Colonic mucosa (tissue), 4 donors: ENCODE measurements at places on chromosomes 7 and 10.
A peak's percentile ranks its signal among the peaks of the same experiment; 100 is the strongest.

DNA sequence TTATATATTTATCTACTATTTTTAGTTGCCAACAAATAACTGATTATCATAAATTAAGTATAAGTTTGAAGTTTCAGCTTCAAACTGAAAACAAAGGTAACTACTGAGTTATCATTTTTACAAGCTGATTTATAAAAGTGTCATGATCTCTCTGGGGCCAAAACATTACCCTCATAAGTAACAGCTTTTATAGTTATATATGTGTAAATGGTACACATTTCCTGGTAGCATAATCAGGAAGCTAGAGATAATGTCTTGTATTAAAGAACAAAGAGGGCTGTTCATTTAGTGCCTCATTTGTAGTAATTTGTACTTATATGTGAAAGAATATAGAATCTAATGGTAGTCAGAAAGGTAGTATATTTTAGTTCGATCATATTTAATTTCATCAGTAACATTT, 162.6 kb downstream of the SGMS1 start:
- no peak for DNase-seq

DNA sequence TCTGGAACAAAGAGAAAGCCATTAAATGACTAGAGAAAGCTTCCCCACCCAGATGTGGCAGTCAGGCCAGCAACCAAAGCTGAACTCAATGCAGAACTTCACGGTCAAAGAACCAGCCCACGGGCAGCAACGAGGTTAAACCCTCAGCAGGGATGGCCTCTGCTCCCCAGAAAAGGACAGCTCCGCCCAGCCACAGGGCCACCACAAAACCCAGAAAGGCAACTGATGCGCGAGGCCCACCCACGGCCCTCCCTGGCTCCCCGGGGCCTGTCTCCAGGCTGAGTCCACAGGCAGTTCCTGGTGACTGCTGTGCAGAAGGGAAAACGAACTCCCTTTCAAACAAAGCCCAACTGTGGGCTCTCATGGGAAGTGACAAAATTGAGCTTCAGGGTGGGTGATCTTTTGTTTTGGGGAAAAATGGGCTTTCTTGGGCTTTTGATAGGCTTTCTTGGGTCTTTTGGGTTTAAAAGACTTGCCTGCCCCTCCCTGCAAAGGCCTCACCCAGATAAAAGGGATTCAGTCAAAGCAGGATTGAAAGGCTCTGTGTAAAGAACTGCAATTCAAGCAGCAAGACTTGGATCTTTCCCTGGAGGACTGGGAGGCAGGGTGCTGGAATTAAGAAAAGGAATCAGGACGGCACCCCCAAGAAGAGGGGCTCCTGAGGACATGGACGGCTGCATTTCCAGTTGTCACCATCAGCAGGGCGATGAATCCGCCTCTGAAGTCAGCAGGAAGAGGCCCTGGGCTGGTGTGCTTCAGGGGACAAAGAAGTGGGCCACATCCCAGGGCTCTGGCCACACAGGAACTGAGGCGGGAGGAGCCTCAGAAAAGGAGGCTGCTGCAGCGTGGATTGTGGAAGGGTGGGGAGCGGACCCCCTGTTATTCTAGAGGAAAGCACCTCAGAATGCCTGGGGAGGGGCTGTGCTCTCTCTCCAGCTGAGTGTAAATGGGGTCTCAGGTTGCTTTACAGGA, 209.9 kb downstream of the USP6NL start:
- DNase-seq, result no peak

- no peak for DNase-seq
Observed at GRCh38 chr10:6128591-6129251, 39.9 kb downstream of the RBM17 start.

DNA sequence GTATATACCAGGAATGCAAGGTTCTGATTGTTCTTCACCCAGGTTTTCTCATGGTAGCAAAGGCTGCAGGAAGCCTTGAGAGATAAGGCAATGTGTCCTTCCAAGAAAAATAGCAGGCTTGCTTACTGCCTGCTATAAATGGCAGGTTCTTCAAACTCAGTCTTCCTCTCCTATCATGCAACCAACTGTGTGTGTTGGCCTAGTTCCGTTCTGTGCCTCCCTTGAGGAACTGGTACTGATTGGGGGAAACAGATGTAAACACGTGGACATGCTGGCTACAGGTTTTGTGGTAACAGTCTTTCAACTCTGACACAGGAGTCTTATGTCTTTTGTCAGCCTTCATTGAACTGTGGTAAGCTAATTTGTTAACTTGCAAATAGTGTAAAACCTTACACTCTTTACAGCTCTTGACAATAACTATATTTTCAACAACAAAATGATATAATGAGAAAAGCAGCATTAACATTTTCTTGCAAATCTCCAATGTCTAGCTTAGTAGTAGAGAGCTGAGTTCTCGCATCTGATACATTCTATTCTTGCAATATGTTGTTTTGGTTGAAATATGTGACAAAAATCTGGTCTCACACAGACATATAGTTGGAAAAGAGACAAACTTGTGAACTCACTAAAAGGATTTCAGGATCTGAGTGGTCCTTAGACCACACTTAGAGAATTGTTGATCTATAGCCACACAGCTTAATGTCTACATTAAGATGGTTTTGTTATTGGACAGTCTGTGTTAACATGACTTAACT, 54.7 kb upstream of the LSM8 start:
- no peak for DNase-seq

- DNase-seq, result no peak
Observed at GRCh38 chr7:81685270-81685868, 84.5 kb downstream of the HGF start.

DNA sequence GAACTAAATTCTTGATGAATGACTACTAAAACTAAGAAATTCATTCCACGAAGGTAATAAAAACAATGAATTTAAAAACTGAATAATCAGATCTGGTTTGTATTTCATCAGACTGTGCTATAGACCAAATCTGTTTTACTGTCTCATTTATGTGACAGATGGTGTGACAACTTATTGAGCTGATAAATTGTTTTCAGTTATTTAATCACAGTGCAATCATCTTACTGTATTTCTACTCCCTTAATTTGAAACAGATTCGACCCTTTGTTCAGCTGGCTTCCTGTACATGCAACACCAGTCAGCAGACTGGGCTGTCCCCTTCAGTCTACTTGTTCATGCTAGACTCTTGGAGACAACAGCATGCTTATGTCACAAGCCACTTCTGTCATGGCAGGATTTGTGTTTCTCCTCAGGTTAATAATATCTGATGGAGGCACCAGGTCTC, 150.9 kb downstream of the MBL2 start:
- no peak for DNase-seq

- no peak for DNase-seq
Observed at GRCh38 chr7:7662527-7662926, 22.0 kb downstream of the UMAD1 start.

GRCh38 chr10:87505366-87506111, 846 bp downstream of the MINPP1 start:
- DNase-seq, result peak; percentile 73

GRCh38 chr10:9229702-9230244, 1175.3 kb downstream of the GATA3 start:
- no peak for DNase-seq

DNA sequence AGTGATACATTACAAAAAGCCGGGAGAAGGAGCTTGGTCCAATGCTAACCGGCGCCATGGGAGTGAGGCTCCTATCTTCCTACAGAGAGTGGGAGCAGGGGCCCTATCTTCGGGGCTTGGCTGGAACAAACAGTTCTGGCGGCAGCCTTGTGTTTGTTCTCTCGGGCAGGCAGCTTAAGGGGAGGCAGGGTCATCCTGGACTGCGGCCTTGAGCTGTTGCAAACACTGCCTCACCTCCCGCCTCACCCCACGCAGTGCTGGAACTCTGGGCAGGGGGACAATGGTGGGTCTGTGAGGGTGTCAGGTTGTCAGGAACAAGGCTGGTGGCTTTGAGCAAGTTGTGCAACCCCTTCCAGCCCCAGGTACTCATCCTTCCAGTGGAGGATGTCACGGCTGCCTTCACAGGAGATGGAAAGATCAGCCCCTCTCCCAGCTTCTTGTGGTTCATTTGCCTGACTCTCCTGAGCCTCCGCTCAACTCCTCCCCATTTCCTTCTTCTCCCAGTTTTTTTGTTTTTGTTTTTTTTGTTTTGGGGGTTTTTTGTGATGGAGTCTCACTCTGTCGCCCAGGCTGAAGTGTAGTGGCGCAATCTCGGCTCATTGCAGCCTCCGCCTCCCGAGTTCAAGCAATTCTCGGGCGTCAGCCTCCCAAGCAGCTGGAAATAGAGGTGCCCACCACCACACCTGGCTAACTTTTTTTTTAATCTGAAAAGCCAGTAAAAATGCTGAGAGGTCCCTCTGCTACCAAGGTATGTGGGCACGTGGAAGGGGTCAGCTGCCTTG, 57.4 kb downstream of the SPOCK2 start:
- no peak for DNase-seq

DNA sequence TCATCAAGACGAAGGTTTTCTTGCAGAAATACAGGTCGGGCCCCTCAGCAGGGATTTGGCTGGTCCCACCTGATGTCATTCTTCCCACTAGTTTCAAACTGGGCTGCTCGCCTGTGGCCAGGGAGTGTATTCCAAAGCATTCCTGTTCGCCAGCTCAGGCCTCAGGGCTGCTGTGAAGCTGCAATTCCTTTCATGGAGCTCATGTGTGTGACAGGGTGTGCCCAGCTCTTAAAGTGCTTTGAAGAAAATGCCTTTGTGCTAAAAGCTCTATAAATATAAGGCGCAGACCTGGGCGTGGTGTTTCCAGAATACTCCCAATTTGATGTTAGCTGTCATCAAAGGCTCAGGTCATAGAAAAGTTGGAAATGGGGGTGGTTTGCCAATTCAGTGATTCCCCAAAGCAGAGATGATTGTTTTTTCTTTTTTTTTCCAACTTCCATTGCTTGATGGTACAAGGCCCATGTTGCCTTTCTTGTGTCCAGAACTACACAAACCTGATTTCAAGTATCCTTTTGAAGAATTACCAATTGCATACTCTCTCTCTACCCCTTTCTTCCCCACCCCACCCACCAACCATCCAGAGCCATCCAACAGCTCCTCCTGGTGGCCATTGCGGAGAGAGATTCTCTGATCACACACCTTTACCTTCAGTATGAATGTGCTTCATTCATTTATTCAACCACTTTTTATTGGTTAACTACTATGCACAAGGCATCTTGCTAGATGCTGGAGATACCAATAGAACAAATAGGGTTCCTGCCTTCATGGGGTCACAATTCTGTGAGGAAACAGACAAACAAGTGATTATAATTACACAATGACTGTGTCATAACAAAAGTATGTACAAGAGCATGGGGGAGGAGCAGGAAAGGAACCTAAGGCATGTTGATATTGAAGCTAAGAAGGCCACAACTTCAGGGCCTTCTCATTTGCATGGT, 297.3 kb upstream of the LYZL1 start:
- peak; percentile 55 for DNase-seq

GRCh38 chr7:44911911-44912310, 26.6 kb upstream of the PURB start:
- DNase-seq, result no peak

DNA sequence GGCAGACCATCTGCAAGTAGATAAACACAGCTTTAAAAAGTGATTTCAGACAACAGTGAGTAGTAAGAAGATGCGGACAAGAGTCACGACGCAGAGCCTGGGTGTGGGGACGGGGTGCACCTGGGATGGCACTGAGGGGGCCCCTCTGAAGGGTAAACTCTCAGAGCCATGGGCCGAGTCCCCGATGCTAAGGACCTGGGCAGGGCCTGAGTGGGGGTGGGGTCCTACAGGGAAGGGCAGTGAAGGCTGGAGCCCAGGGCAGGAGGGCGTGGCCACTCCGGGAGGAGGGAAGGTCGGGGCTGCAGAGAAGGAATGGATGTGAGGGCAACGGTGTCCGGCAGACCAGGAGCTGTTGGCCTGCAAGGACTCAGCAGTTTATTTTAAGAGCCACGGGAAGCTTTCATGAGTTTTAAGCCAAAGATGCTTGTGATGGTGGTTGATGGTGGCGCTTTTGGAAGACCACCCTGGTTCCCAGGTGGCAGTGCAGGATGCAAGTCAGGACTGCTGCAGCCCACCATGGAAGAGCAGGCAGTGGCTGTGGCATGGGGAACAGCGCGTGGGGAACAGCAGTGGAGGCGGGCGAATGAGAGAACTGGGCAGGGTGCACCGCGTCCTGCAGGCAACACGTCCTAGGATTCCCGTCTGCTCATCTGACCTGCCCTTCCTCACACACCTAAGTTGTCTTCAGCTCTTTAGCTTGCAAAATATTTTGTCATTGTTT, 296.8 kb downstream of the DNAJB6 start:
- DNase-seq, result no peak

DNA sequence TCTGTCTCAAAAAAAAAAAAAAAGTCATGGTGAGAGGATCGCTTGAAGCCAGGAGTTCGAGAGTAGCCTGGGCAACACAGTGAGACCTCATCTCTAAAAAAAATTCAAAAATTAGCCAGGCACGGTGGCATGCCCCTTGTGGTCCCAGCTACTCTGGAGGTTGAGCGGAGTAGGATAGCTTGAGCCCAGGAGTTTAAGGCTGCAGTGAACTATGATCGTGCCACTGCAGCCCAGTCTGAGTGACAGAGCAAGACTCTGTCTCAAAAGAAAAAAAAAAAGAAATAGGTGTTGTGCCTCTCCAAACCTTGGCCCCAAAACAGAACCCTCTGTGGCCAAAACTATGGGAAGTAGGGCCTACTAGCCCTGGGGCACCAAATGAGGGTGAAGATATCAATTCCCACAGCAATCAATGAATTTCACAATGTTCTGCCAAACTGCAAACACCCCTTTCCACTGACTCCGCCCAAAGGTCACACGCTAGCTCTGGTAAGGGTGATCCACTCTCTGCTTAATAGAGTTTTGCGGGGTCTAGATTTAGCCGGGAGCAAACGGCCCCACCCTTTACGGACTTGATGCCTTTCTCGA, 16.9 kb downstream of the SSC4D start:
- no peak for DNase-seq

DNA sequence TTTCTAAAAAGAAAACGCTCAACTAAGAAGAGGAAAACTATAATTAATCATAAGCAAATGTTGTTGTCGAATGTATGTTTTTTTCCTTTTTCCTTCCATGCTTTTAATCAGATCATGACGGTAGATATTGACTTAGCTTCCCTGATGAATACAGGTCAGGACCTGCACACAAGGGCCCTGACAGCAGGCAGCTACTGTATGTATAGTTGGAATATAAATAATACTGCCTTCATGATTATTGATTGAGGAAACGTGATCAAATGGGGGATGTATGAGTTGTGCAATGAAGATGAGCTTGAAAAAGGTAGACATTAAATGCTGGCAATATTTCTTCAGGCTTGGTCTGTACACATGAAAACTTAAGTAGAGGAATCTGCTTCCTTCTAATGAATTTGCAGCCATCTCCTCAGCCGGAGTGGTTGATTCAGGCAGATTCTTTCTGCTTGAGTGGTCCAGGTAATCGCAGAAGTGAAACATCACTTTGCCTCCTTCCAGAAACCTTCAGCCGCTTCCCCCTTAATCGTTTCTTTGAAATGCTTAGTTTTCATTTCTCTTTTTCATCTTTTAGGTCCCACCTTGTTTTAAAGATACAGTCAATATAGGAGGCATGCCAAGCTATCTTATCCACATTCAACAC, 656.5 kb downstream of the SDK1 start:
- no peak for DNase-seq

DNA sequence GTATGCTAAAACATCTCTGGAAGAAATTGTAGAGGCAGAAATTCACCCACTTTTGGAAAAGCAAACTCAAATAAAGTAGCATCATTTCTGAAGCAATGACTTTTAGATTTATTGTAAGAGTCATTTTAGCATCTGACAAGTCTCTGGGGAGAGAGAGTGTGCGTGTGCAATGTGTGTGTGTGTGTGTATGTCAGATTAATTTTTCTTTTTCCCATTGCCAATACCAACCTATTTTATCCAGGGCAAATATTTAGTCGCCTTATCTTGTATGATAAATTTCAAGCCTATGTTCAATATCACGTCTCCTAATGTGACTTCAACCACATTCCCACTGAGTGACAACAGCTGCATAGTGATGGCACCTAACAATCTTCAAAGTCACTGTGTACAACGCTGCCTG, 101.7 kb downstream of the NEBL start:
- no peak for DNase-seq
